IMR-90 (cell line): ENCODE measurements at places on chromosomes 1 and 21. TPM values are rescaled to one million over a fixed set of nuclear protein-coding genes. Genes with fewer than 3 reads are reported as not detected.

GPR137B gene
- total RNA-seq, result 4.5 and 5.3 TPM in 2 replicates

COL16A1 gene
- total RNA-seq, result 28.6 and 34.2 TPM in 2 replicates

SLC26A9 gene
- under 0.01 TPM in 1 of 2 replicates, not detected in the other for total RNA-seq

TDRD5 gene
- not detected in 2 replicates for total RNA-seq

USH2A gene
- total RNA-seq, result under 0.01 TPM in 2 replicates

NGF gene
- total RNA-seq, result 8.3 and 12.5 TPM in 2 replicates

S100A14 gene
- total RNA-seq, result not detected in 2 replicates

PIGM gene
- total RNA-seq, result 2.9 and 4.4 TPM in 2 replicates

ASCL5 gene
- not detected in 2 replicates for total RNA-seq

GRCh38 chr1:66240491-66241484 lies 293.2 kb upstream of the SGIP1 start:
- DNase-seq, result peak; percentile 7

DNA sequence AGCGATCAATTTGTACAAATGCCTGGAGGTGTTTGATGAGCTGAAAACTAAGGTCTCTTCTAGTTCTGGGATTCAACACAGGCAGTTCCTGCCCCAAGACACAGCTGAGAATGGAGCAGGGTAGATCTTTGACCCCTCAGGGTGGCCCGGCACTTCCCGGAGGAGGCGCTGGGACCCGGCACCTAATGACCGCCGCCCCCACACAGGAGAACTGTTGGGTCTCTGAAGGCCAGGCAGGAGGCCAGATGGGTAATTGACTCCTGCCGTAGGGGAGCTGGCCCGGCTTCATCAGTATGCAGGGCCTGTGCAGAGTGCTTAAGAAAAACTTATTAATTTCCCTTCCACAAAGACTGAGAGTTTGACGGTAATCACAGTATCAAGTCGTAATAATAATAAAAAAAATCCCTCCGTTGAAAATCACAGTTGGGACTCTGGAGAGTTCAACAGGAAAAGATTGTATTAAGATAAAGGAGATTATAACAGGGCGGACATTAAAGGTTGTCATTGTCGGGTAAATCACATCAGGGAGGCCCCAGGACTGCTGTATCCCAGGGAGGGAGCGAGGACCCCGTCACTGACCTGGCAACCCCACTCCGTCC lies 51.7 kb downstream of the UBIAD1 start:
- no peak for DNase-seq

DNA sequence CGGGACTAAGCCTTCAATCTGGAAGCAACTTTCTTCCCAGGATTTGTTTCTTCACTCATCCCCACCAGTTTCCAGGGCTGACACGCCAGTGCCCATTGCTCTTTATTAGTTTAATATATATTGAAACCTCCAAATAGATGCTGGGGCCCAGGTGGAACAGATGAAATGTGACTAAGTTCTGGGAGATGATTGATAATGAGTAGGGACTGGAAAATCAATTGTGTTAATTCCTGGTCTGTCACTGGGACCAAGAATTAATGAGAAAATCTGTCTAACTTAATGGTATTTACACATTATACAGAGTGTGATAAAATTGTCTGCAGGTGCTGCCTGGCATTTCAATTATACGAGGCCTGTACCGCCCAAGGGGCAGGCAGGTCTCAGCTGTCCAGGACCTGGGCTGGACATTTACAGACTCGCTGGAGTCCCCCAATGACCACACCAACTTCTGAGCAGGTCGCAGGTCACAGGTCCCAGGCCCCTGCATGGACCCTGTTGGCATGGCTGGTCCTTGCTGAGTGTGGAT lies 35.8 kb downstream of the UBIAD1 start:
- no peak for DNase-seq

GRCh38 chr1:224675590-224675989 lies 59.5 kb downstream of the CNIH3 start:
- DNase-seq, result no peak

DNA sequence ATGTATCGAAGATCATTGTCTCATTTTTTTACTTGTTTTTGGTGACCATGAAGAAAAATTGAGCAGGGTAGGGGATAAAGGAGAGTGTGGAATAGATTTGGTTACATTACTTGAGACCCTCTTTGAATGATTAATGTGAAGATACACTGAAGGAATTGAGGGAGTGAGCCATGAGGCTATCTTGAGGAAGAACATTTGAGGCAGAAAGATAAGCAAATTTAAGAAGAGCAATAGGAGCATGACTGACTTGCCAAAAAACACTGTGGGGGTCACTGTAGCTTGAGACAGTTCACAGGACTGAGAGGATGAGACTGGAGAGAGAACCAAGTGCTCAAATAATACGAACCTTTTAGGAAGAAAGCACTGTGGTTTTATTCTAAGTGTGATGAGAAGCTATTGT lies 43.1 kb upstream of the PTPRC start:
- no peak for DNase-seq

DNA sequence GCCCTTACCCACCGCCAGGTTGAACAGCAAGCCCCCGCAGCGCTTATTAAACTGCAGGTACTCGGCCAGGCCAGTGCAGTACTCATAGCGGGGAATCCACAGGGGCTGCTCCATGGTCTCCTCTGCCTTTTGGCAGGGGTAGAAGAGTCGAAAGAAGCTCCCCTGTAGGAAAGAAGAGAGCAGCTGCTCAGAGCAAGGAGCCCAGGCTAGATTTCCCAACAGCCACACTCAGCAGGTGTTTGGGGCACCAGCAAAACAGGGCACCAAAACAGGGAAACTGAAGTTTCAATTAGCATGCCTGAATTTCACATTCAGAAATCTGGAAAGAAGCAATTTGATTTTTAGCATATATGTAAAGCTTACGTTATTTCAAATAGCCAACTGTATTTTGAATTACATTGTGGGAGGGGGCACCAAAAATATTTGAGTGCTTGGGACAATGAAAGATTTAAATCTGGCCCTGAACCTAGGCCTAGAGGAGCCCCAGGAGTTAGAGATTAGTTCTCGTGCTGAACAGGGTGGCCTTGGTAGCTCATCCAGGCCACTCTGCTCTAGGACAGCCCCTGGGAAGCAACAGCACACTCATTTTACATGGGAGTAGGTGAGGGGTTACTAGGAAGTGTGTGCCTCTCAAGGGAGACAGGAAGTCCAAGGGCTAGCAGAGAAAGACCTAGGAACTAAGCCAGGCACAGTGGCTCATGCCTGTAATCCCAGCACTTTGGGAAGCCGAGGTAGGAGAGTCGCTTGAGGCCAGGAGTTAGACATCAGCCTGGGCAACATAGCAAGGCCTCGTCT lies 8.2 kb downstream of the PAFAH2 start:
- peak; percentile 12 for DNase-seq

DNA sequence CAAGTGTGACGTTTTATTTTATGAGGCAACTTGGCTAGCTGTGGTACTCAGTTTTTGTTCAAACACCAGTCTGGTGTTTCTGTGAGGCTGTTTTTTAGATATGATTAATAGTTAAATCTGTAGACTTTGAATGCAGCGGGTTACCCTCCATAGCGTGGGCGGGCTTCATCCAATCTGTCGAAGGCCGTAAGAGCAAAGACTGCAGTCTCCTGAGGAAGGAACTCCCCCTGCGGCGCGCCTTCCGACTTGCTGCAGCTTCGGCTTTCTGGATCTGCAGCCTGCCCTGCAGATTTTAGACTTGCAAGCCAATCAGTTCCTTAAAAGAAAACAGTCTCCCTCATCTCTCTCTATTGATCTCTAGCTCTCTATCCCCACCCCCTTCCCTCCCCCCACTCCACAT lies 4.2 kb upstream of the ZNF496 start:
- no peak for DNase-seq

- no peak for DNase-seq
Observed at GRCh38 chr1:206651958-206652890, 16.9 kb downstream of the DYRK3 start.

GRCh38 chr1:152786077-152786476 lies at the start of gene LCE1E:
TSS of gene LCE1E (plus strand) at chr1:152786257. CDS start at chr1:152787300, 1,043 bp downstream.
- no peak for DNase-seq

- DNase-seq, result no peak
Observed at GRCh38 chr1:152002960-152003359, 9.3 kb upstream of the S100A10 start.

DNA sequence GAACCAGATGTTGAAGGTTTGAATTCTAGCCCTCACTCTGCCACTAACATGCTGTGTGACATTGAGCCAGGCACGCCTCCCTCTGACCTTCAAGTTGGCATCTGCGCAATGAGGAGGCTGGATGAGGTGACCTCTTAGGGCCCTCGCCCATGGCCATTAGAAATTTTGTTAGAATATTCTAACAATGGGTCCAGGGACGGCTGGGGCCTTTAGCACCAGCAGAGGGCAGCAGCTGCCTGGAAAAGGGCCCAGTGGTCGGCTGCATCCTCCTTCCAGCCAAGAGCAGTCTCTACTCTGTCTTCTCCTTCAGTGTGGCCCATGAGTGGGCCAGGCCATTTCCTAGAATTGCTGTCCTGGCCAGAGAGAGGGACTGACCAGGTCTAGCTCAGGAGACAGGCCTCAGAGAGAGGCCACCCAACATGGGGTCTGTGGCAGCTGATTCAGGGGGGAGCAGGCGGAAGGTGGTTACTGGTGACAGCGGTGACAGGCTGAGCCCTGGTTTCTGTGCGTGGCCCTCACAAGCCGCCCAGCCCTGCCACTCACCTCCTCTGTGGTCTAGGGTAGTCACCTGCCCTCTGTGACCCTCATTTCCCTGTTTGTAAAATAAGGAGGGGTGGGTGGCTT lies 101.3 kb upstream of the ACTL8 start:
- DNase-seq, result peak; percentile 50

GRCh38 chr1:174158767-174159251 lies 511 bp upstream of the RABGAP1L start:
- DNase-seq, result no peak

DNA sequence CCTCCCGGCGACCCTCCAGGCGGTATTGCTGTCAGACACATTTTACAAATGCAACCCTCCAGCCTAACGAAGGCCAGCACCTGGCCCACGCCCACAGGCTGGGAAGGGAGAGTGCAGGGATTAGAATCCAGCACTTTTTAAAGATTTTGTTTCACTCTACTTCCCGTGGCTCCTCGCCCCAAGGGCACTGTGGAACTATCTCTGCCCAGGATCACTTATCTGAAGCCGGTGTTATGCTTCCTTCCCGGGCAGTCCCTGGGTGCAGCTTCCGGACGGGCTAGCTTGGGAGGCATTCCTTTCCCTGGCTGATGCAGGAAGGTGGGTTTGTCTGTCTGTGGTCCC lies 35.8 kb downstream of the CCN1 start:
- DNase-seq, result no peak

DNA sequence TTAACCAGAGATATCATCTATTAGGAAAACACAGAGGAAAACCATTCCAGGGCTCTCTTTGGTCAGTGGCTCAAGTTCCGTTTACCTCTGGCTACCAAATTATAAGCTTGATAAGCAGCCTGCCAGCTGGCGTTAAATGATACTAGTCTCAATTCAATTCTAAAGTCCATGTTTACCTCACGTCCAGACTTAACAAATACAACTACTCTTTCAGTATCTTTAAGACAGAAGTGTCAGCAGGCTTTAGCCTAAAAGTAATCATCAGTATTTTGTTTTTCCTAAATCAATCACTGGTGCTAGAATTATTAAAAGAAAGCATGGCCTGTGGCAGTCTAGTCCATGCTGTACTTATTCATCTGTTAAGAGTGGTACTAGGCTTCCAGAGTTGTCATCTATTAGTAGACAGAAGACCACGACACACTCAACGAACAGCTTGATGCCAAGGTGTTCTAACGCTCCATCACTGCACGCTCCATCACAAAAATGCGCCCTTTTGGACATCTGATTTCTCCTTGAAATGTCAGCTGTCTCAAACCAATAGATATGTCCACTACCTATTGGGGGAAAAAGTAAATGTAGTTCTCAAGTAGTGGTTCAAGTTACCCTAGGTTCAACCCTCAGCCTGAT lies 1.5 kb downstream of the IVNS1ABP start:
- DNase-seq, result no peak

GRCh38 chr1:118948846-118949245 lies 39.3 kb downstream of the TBX15 start:
- DNase-seq, result no peak

- DNase-seq, result no peak
Observed at GRCh38 chr1:227741166-227741870, 6.1 kb downstream of the SNAP47 start.

DNA sequence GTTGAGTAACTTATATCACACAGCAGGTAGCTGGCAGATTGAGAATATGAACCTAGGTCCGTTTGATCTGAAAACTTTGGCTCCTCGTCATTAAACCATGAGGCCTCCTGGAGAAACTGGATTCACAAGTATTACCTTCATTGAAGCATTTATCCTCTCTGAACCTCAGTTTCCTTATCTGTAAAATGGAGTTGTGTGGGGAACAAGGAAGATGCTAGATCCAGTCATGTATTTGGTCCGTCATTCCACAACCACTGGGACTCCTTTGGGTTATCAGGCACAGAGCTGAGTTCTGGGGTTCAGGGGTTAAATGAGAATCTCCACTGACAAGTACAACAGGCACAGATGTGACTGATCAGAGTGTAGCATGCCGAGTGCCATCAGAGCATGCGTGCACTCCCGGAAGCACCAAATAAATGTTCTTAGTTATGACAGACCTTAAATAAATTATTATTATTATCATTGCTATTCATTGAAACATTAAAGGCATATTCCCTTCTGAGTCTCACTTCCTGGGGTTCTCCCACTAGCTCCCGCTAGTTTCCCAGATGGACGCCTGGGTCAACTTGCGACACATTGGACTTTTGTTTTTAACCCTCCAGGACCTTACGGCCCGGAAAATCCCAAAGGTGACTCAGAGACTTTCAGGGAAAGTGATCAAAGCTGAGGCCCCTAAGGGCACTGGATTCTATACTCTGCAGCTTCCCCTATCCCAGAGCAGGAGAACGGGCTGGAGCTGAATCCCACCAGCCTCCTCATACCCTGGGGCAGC lies 130.6 kb downstream of the PLPP3 start:
- peak; percentile 52 for DNase-seq

DNA sequence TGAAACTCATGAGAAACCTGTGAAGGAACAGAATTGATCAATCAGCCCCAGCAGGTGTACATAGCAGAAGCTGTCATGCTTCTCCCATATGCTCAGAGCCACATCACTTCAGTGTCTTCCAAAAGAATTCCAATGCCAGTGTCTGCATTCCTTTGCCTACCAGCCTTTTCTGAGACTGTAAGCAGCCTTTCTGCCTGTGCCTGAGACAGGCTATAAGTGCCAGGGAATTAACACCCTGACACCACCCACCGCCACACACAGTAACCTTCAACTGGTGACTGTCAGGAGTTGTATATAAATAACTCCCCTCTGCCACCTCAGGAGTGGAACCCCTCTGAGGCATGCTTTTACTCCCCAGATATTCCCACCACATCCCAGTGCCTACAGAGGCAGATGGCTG lies 38.1 kb upstream of the SLAMF9 start:
- no peak for DNase-seq

- no peak for DNase-seq
Observed at GRCh38 chr1:51268634-51269033, 32.6 kb downstream of the RNF11 start.

DNA sequence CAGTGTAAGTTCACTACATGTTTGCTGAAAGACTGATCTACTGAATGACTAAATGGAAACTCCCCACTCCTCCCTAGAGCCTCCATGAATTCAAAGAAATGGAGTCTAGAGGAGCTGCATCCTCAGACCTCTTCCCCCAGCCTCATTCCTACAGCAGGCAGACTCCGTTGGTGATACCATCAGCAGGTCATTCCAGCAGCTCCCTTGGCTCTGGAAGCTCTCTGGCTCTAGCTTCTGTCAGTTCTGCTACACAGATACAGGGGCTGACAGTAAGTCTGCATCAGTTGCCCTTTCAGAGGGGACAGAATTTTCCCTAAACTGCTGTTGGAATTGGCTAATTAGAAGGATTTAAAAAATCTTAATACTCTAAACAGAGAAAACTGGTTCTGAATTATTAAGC lies 31.7 kb upstream of the DMRTA2 start:
- no peak for DNase-seq
